ENCODE measurements at places on chromosomes 2 and 18.

GRCh38 chr18:69996951-69997798, 49.5 kb upstream of the CD226 start:
- no peak for DNase-seq

DNA sequence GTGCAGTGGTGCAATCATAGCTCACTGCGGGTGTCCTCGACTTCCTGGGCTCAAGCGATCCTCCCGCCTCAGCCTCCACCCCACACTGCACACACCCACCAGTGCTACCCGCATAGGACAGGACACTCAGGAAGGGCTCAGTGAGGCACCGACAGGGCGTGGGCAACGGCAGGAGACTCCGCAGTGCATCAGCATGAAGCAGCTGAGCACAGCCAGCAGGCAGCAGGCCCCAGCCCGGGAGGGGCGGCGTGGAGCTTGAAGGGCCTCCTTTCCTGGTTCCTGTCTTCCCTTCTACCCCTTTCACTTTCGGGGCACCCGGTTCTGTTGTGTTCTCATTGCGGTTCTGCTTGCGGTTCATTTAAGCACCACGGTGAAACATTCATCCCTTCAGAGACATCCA, 89.8 kb downstream of the ZNF516 start:
- DNase-seq: no peak

DNA sequence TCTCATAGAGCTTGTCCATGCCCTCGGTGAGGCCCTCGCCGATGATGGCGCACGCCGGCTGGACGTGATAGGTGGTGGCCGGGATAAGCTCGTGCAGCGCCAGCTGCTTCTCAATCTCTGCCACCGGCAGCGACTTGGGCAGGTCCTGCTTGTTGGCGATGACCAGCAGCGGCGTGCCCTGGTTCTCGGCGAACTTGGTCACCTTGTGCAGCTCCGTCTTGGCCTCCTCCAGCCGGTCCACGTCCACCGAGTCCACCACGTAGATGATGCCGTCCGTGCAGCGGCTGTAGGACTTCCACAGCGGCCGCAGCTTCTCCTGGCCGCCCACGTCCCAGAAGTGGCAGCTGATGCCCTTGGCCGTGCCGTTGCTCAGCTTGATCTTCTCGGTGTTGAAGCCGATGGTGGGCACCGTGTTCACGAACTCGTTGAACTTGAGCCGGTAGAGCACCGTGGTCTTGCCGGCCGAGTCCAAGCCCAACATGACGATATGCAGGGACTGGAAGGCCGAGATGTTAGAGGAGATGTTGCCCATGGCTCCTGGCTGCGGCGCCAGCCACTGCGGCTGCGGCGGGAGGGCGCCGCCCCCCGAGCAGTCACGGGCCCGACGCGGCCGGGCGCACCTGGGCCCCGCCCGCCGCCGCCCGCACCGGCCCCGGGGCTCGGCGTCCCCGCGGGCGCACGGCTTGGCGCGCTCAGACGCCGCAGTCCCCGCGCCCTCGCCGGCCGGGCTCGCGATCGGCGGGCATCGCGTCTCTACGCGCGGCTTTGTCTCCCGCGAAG, 636 bp downstream of the ARL4C start:
- peak; percentile 21 for DNase-seq

GRCh38 chr2:189960346-189960745, 102.2 kb downstream of the MSTN start:
- no peak for DNase-seq

- no peak for DNase-seq
These were observed 47.6 kb downstream of the GPD2 start for GRCh38 chr2:156483741-156484173.

- DNase-seq: no peak
These were observed 156.9 kb downstream of the LAMA1 start for GRCh38 chr18:6960656-6961055.

DNA sequence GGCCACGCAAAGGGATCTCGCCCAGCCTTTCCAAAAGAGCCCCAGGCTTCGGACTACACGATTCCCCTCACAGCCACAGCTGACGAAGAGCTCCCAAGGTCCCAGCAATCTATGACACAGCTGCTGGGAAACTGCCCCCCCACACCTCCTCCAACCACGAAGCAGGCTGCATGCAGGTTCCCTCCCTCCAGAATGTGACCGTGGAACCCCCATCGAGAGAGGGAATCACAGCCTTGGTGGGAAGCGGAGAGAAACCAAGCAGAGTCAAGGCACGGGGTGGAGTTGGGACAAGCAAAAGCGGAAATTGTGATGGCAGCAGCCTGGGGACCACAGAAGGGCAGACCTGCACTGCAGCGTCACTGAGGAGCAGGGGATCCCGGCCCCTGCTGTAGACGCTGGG, 50.3 kb downstream of the KCNF1 start:
- no peak for DNase-seq

DNA sequence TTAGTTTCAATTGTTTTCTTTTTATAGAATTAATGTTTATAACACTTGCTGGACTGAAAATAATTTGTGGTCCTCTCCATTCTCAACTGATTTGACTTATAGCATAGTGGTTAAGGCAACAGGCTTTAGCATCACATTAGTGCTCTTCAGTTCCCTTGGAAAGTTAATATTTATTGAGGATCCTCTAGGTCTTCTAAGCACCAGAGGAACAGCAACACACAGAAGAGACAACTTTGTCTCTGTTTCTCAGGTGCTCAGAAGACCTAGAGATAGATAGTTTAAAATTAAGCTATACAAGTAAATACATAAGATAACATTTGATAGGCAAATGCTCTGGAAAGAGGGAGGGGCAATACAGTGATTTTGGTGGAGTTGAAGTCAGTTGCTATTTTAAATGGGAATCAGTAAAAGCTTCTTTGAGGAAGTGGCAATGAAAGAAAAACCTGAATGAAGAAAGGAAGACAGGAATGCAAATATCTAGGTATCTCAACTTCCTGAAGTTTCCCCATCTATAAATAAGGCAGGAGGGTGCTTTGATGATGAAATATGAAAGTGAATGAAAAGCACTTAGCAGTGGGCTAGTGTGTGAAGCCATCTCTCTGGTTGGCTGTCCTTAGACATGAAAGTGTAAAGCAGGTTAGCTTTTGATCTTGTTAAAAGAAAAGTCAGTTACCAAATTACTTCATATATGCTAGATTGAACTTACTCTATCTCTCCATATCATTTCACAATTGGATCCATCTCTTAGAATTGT, 7.9 kb downstream of the NEUROD1 start:
- no peak for DNase-seq
